ENCODE measurements at places on chromosomes 5 and 9.

DNA sequence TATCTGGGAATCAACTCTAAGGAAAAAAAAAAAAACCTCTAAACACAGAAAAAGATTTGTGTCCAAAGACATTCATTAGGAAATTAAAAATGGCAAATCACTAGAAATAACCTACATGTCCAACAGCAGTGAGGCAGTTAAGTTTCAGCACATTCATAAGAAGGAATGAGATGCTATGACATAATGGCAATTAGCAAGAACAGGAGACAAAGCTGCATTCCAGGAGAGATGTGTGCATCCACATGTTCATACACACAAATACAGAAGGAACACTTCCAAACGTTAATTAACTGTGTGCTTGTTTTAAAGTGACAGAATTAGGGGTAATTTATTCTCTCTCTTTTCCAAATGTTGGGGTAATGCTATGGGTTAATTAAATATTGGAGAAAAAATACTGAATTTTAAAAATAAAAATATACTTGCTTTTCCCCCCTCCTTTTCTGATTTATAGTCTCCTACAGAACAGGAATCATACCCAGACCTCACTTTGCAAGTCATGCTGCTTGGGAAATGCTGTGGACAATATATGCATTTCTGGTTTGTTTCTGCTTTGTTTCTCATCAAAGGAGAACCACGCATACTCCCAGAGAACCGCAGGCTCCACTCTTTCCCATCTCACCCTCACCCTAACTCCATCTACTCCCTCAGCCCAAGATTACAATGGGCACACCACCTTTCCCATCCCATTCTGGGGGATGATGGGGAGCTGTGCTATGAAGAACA is 114.1 kb downstream of the CDK5RAP2 start:
- DNase-seq: no peak

DNA sequence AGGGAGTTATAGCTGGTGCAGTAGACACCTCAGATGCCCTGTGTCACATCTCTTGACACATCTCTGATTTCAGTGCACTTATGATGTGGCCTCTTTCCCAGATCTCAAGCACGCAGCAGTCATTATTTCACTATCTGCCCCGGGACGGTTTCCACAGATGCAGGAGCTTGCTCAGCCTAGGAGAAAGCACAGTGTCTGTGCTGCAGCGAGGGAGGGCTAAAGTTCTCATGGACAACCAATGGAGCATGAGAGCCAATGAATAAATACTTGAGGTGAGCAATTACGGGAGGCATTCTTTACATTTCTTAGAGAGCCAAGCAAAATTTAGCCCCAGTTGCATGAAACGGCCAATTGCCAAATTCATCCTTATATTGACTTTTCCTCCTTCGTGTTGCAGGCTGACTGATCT is 7.4 kb upstream of the MOB3B start:
- DNase-seq: no peak

DNA sequence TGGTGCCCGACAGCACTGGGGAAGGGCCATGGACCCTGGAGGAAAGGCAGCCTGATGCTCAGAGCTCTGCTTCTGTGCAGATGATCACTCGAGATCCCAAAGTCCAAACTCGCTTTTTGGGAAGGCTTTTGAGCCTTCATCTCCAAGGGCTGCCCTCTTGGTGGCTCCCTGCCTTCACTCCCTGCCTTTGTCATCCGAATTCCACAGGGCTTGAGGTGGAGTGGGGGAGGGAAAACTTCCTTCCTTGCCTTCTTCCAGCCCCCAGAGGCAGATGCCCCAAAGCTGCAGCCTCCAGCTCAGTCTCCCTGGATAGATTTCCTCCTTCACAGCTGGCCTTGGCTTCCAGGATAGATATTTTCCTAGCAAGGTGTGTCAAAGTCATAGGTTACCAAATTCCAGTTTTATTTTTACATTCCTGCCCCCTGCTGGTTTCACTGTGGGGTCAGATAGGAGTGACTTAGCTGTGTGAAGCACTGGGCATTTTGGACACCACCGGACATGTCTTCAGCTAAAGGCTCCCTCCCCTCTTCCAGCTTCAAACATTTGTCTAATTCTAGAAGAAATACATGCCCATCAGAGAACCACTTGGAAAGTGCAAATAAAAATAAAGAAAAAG is 268.2 kb downstream of the HSPA4 start:
- no peak for DNase-seq

DNA sequence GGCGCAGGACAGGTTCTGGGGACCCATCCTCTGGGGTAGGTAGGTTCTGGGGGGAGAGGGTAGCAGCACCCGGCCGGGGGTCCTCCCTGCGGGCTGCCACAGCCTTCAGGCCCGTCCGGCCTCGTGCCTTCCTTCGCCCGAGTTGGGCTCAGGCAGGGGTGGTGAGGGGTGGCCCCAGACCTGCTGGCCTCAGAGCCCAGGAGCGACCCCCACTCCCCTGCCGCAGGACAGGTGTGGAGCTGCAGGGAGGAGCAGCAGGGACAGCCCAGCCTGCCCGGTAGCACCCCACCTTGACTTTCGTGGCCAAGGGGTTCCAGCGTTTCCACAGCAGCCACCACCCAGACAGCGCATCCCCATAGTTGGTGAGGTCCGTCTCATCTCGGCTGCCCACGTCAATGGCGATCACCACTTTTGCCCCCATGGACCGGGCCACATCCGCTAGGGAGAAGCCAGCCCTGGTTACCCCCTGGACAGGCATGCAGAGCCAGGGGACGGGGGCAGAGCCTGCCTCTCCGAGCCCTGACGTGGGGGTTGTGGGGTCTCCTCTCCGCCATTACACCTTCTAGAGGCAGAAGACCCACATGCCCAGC is 3.4 kb upstream of the NSMF start:
- no peak for DNase-seq

- DNase-seq: no peak
Measured at GRCh38 chr5:53256746-53257145, 147.2 kb upstream of the MOCS2 start.

- DNase-seq: no peak
Measured at GRCh38 chr5:113215401-113216060, 219.3 kb downstream of the TSSK1B start.

- no peak for DNase-seq
Measured at GRCh38 chr5:67085616-67086015, 111.0 kb downstream of the CD180 start.

- no peak for DNase-seq
Measured at GRCh38 chr5:38166832-38167231, 91.5 kb upstream of the EGFLAM start.

DNA sequence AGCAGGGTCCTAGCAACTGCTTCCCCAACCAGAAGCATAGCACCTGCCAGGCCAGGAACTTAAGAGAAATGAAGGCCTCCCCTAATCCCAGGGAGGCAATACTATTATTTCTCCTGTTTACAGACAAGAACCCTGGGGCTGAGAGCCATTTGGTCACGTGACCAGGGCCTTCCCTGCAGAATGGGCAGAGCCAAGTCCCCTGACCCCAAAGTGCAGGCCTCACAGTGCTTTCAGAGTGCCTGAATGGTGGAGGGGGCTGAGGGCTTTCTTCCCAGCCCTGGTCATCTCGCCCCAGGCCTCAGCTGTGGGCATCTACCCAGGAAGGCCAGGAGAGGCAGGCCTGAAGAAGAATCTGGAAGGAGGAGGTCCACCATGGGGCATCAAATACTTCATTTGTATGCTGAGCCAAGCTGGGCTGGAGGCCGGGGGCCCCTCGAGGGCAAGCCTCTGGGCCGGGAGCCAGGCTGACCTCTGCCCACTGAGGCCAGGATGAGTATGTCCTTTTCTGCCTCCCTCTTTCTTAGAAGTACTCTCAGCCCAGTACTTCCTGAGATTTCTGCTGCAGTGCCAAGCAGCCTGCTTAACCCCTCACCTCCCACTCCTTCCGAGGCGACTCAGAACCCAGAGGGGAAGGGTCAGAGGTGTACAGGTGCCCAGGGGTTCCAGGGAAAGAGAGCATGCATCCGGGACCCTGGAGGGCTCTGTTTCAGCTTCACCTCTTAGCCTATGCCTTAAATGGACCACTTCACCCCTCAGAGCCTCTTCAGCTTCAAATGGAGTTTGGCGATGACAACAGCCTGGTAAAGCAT is 18.9 kb upstream of the DUSP1 start:
- no peak for DNase-seq

GRCh38 chr5:372996-373709 is 51.6 kb downstream of the AHRR start:
- DNase-seq: no peak

GRCh38 chr5:56148453-56148971 is 84.6 kb downstream of the ANKRD55 start:
- DNase-seq: no peak

DNA sequence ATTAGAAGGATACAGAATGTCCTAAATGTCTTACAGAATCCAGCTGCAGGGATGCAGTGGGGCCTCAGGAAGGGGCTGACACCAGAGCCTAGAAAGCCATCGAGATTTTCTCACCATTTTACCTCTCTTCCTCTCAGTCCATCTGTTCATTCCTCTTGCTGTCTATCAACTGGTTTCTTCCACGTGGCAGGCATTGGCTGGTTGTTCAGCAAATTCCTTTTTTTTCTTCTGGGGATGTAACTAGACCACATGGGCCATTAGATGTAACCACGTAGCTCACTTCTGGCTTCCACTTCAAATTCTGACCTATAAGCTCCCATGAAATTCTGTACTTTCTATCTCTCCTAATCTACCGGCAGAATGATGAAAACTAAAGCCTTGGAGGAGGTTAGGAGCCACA is 93.6 kb upstream of the MTAP start:
- no peak for DNase-seq

DNA sequence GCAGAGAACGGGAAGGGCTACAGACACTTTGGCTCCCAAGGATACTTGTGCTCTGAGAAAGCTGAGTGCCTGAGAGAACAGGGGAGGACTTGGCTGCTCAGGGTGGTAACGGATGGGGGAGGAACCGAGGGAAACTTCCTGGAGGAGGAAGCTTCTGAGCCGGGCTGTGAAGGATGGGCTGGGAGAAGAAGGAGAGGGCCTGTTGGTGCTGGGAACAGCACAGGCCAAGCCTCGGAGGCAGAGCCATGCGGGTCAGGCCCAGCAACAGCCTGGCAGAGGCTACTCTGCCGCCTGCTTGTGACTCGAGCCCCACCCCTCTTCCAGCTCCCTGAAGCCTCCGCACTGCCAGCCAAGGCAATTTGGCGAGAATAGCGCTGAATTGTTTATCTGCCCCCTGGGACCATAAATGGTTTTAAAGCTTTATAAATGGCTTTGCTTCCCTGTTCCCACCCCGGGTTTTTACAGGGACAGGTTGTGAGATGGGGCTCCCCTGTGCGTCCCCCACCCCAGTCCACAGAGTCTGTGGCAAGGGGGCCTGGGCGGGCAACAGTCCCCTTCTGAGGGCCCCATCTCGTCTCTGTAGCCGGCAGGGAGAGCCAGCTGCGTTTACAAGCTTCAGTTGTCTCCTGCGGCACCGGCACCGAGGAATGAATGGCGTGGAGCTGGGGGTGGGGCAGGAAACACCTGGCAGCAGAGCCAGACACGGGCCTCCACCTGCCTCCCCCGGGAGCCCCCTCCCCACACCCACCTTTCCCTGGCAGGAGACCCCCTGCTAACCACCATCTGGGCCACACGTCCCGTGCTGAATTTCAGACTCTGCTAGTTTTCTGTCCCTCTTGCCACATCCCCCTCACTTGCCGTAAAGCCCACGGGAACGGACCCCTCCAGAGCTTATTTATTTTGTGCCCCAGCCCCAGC is 24.4 kb downstream of the FAM163B start:
- no peak for DNase-seq

DNA sequence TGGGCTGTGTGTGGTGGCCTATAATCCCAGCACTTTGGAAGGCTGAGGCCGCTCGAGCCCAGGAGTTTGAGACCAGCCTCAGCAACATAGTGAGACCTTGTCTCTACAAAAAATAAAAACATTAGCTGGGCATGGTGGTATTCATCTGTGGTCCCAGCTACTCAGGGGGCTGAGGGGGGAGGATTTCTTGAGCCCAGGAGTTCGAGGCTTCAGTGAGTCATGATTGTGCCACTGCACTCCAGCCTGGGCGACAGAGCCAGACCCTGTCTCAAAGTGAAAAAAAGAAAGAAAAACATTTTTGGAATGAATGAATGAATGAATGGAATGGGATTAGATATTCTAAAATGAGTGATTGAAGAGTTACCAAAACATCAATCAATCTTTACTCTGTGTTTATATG is 85.8 kb downstream of the FGF1 start:
- DNase-seq: no peak

DNA sequence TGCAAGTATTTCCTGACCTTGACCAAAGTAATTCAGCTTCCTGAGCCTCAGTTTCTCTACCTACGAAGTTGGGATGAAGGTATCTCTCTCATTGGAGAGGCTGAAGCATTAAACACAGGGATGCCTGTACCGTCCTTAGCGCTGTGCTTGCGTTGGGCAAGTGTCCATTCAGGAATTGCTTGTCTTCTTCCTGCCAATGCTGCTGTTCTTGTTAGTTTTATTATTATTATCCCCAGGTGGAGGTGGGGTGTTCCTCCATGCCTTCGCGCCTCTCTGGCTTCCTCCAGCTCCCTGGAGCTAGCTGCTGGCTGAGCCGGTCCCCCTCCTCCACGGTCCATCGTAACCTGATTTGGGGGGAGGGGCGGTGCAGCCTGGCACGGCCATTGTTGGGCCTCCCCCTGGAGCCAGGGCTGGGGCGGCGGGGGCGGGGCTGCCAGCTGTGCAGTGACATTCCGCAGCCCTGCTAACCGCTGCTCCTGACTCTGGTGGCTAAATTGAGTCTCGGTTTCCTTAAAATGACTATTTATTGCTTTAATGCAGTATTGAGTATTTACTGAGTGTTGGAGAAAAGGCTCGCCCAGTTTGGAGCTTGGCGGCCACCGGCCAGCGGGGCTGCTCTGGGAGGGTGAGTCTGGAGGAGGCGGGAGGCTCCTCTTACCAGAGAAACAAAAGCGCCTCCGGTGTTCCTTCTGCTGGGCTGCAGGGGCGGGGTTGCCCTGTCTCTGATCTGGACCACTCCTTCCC is 51.3 kb downstream of the LMX1B start:
- no peak for DNase-seq

- no peak for DNase-seq
Measured at GRCh38 chr9:133377721-133378216, 1.6 kb downstream of the STKLD1 start.

DNA sequence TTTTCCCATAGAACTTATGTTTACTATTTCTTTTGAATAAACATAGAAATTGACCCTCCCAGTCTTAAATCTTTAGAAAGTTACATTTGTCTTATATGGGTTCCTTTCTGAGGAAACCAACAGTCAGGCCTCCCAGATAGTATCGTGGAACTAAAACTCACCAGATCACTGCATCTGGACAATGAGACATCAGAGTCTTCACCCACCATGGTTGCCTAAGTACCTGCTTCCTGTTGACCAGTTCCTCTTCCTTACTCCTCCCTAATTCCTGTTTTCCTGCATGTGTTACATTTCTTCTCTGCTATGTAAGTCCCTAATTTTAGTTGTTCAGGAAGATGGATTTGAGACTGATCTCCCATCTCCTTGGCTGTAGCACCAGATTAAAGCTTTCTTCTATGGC is 462.2 kb downstream of the DIRAS2 start:
- no peak for DNase-seq

DNA sequence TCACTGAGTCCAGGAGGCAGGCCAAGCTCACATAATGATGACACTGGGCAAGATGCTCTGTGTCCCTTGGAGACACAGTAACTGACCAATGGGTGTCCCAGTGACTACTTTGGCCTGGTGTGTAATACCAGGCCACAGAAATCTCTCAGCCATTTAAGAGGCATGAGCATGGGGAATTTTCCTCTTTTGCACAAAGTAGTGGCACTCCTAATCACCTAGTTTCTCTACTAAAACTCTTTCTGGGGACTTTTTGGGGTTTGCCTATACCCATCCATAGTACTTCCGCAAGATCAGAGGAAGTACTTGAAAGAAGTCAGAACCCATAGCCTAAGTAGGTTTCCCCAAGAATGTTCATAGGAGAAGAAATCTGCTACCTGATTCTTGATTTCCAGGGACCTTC is 161.9 kb downstream of the ARSB start:
- DNase-seq: no peak

GRCh38 chr9:16090907-16091629 is 538.2 kb downstream of the CCDC171 start:
- no peak for DNase-seq
